Right lung (tissue), 10 donors: ENCODE measurements at places on chromosomes 4 and X.

- DNase-seq: no peak
These were observed 39.9 kb upstream of the GLRA2 start for GRCh38 chrX:14489437-14489836.

DNA sequence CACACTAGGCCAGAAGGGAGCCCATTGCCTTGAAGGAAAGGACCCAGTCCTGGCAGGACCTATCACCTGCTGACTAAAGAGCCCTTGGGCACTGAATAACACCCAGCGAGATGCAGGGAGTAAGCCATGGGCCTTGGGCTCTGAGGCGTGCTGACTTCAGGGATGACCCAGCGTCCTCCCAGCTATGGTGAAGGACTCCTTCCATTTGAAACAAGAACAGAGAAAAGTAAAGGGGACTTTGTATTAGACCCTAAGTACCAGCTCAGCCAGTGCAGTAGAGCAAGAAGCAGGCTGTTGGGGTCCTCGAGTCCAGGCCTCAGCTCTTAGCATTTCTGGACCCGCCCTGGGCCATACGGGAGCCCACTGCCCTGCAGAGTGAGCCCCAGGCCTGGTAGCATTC lies 5.1 kb downstream of the ETDA start:
- DNase-seq: no peak

DNA sequence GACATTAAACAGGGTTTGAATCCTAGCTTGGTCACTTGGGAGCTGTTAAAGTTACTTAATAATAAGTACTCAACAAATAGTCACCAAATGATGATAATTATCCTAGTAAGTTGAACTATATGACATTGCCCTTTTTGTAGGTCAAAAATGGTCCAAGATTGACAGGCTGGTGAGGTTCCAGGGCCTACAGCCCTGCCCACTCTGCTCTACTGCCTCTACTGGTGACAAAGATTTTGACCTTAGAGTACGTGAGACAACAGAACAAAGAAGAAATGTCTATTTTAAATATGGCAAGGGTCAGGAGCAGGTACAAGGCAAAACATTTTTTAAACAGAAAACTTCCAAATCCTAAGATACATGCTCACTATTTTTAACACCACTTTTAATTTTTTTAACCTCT lies 572 bp upstream of the SMPX start:
- no peak for DNase-seq

- DNase-seq: no peak
These were observed 27.2 kb downstream of the PLS3 start for GRCh38 chrX:115588179-115588578.

DNA sequence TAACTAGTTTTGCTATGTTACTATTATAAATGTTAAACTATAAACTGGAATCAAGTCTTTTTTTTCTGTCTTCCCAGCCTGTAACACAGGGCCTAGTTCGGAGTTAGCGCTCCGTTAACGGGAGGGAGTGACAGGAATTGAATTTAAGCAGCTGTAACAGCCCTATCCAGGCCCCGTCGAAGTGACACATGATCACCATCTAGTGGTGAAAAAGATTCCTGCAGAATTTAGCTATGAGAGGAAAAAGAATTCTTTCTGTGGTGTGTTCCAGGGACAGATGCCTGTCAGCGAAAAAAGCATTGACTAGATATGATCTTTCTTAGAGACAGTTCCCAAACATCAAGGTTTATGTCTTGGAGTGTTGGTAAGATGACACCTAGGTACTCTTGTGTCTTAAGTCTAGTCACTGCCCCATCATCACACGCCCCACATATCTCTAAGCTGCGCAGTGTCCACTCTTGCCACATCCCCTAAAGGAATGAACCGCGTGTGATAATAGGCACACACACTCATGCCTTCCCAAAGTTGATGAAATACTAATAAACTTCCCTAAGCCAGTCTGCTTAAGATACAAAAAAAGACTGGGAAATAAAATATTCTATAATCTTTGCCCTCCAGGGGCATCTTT lies 2.1 kb downstream of the GAB3 start:
- no peak for DNase-seq

- DNase-seq: no peak
These were observed 21.2 kb upstream of the MSX1 start for GRCh38 chr4:4838051-4838935.

DNA sequence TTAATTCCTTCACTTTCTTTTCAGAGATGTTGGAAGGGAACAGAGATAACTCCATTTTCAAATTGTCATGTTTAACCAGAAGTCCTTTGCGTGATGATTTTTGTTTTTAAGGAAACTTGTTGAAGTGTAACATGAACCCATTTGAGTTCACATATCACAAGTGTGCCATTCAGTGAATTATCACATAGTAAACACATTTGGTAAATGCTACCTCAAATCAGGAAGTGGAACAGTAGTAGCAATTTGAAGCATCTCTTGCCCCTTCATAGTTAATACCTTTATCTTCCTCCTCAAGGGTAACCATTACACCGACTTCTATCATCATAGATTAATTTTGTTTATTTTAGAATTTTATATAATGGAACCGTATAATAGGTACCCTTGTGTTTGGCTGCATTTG lies 35.8 kb downstream of the KDM6A start:
- no peak for DNase-seq

DNA sequence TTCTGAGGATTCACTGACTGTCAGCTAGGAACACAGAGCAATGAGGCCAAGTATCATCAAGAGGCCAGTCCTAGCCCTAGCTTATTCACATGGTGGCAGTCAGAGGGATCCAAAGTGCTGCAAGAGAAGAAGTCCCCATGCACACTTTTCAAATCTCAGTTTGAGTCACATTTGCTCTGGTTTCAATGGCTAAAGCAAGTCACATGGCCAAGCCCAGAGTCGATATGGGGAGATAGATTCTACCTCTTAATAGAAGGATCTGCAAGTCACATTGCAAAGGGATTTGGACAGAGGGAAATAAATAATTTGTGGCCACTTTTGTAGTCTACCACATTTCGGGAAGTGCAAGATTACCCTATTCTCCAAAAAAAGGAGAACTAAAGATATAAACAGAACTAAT lies 3.7 kb upstream of the LCORL start:
- DNase-seq: no peak

GRCh38 chr4:184660978-184661377 lies 11.4 kb downstream of the PRIMPOL start:
- no peak for DNase-seq

DNA sequence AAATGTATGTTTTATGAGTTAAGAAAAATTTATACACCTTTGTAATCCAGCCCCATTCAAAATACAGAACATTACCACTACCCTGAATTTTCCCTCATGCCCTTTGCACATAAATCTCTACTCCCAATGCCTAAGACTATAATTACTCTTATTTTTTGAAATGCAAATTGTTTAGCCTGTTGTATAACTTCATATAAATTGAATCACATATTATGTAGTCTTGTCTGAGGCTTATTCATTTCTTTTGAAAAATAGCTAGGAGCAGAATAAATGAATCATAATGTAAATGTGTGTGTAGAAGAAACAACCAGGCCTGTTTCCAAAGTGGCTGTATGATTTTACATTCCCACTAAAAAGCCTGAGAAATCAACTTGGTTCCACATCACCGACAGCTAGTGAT lies 319.8 kb downstream of the DCAF12L2 start:
- DNase-seq: no peak

- DNase-seq: no peak
These were observed 136.2 kb upstream of the HCCS start for GRCh38 chrX:10974920-10975319.

GRCh38 chr4:36237366-36238313 lies 6.7 kb downstream of the ARAP2 start:
- no peak for DNase-seq

DNA sequence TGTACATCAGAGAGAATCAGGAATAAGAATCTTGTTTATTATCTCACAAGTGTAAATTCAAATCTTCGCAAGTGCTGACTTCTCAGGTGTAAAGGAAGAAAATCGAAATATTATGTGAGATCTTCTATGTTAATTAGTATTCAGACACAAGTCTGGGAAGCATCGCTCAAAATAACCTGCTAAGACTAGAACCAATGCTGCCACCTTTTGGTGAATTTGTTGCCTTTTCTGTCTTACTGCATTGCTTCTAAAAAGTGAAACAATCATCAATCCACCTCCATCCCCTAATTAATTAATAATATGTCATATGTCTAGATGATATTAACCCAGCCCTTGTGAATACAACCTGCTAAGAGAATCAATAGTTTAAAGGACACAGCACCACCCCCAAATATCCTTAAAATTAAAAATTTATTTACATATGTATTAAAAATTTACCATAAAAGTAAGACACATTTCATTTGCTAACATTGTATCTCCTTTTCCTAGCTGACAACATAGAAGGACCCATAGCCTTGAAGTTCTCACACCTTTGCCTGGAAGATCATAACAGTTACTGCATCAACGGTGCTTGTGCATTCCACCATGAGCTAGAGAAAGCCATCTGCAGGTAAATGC lies 3.5 kb downstream of the EPGN start:
- no peak for DNase-seq

DNA sequence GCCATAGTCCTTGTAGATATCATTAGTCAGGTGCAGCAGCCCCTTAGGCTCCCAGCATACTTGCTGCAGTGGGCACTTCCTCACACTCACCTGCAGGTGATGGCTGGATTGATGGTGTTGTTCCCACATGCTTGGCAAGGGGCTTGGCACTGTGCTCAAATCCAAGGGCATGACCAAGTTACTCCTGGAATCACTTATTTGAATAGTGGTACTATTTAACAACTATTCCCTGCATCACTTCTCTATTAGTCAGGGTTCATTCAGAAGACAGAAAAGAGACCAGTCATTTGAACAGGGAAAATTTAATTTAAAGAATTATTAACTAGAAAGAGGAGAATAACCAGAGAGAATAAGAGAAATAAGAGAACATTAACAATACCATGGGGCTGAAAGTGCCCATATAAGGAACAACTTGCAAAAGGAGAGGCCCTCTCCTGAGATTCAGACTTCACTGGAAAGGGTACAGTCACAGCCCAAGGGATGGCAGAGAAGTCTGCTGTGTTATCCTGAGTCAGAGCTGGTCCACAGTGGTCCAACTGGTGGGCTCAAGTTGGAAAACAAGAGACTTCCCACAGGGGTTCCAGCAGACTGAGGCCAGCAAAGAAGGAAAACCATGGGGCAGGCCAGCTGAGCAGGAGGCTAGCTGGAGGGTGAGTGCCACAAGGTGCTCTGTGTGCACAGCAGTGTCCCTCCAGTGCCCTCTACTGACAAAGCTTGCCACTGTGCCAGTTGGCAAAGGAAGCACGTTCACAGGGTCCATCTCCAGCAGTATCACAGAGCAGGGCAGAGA lies 9.8 kb downstream of the SPP1 start:
- no peak for DNase-seq

DNA sequence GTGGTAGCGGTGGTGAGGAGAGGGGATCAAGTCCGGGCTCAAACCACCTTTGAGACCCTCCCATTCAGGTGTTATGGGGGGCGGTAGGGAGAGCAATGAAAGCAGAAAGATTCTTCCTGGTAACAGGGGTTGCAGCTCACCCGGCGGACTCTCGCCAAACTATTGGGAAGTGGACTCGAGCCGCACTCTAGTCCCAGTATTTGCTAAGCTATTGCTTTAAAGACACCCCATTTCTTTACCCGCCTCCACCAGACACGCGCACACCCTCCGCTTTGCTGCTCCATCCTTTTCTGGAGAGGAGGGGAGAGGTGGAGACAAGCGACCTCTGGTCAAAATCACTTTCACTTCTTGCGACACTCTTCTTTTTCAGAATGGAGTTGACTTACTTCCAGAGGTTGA lies 625 bp upstream of the GABRA4 start:
- DNase-seq: no peak

GRCh38 chrX:15676886-15677285 lies 12.3 kb upstream of the CLTRN start:
- DNase-seq: no peak

GRCh38 chrX:15619053-15619755 lies 18.4 kb upstream of the ACE2 start:
- no peak for DNase-seq

DNA sequence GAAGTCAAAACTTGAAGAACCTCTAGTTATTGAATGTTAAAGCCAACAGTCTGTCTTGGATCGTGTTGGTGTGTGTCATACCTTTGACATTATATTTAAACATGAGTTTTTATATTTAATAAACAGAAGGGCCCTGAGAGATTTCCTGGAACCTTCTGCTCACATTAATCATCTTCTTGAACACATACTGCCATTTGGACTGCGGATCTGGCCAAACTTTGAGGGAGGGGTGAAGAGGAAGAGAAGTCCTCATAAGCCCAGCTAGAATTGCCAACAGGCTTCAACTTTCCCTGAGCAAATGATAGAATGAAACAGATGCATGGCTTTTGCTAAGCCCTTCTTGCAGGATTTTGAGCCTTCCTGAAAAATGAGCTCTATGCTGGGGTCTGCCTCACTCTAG lies 27.4 kb downstream of the CCKAR start:
- DNase-seq: no peak

- DNase-seq: no peak
These were observed 13.2 kb upstream of the PCDH18 start for GRCh38 chr4:137545461-137545861.

DNA sequence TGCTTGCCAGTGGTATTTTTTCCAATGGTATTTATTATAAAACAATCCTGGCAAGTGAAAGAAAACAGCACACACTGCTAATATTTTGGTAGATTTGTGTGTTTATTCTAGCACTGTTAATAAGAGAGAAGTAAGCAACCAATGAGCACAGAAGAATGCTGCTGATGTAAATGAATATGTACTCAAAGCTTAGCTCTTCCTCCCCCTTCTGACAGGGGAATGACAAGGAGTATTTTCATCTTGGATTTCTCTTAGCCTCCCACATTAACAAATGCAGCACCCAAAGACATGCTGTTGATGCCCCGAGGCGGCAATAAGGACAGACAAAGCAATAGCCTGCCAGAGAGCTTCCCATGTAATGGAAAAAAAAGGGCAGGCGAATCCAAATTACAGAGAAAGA lies 18.6 kb downstream of the ARHGAP6 start:
- DNase-seq: no peak

DNA sequence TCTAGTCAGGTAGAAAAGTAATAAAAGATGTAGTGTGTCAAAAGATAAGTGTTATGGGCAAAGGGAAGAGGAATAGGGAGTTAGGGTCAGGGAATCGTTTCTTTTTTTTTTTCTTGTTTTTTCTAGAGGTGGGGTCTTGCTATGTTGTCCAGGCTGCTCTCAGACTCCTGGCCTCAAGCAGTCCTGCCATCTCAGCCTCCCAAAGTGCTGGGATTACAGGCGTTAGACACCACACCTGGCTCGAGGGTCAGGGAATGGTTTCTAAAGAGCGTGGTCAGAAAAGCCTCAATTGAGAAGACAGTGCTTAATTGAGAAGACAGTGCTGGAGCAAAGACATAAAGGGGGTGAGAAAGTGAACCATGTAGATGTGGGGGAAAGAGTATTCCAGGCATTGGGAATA lies 19.1 kb downstream of the SMARCAD1 start:
- no peak for DNase-seq

- DNase-seq: no peak
These were observed 42.5 kb downstream of the BMP2K start for GRCh38 chr4:78818530-78819079.
